ENCODE measurements at places on chromosomes 5 and 9.

DNA sequence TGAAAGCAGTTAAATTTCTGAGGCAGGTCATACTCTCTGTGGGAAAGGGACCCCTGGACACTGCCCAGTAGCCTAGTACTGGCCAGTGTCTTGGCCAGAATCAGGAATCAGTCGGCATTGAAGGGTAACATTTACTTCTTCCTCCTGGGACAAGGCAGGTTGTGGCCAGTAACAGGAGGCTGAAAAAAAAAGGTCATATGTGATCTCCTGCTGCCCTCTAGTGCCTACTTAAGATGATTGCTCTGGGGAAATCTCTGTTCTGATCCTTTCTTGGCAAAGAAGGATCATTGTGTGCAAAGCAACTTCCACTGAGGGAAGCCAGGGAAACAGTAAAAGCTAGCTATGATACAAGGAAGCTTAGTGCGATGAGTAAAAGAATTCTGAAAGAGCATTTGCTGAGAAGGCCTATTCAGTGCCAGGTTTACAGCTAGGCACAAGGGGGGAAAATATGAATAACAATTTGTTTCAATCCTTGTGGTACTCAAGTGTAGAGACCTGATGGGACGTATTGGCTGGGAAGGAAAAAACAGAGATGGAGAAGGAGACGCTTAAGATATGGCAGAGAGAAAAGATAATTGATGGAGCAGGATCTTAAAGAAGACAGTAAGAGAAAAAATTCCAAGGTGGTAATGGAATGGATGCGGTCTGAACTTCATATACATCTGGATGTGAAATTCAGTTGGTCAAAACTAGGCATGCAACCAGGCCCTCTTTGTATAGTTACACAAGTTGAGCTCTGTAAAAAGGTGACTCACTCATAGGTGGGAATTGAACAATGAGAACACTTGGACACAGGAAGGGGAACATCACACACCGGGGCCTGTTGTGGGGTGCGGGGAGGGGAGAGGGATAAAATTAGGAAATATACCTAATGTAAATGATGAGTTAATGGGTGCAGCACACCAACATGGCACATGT is 25.8 kb upstream of the TRIM32 start:
- no peak for DNase-seq

- no peak for DNase-seq
Observed at GRCh38 chr5:37166197-37166596, 83.0 kb downstream of the CPLANE1 start.

DNA sequence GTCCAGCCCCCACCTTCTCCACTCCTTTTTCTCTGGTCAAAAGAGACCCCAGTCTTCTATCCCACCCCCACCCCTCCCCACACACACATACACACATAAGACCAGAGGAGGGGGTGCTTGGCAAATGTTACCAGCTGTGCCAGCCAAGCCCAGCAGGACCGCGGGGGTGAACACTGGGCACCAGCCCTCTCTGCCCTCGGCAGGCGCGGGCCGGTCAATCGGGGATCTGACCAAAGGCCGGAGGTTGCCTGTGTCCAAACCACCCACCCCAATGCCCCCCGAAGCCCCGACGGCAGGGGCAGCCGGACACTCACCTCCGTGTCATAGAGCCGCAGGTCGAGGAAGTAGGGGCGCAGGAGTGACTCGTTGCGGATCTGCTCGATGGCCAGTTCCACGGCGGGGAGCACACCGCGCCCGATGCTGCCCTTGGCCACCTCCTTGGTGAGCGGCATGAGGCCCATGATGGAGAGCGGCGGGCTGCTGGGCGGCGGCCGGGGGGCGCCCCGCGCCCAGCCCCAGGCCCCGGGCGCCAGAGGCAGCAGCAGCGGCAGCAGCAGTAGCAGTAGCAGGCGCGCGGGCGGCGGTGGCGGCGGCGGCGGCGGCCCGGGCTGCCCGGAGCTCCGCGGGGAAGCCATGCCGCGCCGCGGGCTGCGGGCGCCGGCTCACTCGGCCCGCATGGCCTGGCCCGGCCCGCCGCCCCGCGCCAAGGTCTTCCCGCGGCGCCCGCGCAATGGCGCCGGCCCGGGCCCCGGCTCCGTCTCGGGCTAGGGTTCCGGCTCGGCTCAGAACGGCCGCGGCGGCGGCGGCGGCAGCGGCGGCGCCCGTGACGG is 417 bp downstream of the GABBR2 start:
- DNase-seq: no peak

GRCh38 chr9:132806306-132806705 is 71.8 kb downstream of the AK8 start:
- no peak for DNase-seq

- no peak for DNase-seq
Observed at GRCh38 chr5:146229222-146229621, 25.8 kb downstream of the RBM27 start.

DNA sequence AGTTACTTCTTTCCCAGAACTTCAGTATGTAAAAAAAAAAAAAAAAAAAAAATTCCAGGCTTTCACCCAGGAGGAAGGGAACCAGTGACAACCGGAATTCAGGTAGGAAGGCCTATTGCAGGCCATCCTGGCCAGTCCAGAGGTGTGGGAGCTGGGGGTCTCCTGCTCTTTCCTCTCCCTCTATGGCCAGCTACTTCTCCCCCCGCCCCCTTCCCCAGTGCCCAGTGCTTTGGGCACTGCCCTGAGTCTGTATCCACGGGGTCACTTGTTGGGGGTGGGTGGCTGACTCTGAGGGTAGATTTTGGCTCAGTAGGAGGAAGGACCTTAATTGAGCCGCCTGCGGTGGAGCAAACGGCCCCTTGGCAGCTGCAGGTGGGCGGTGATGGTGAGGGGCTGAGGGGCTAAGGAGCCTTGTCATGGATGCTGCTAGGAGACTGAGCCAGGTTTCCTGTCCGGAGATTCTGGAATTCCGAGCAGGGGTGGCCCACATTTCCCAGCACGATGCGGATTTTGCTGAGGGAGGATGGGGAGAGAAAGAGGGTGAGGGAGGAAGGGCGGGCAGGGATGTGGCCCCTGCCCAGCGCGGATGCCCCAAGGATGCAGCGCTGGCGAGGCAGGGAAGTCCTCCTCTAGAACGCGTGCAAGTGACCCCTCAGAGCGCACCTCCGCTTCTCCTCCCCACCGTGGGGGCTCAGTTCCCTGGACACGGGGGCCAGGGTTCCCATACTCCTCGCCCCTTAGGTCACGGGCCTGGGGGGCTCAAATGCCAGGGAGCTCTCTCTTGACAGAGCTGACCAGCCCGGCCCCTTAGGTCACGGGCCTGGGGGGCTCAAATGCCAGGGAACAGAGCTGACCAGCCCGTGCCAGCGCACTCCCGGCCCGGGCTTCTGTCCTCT is 1.2 kb upstream of the PHF2 start:
- no peak for DNase-seq

DNA sequence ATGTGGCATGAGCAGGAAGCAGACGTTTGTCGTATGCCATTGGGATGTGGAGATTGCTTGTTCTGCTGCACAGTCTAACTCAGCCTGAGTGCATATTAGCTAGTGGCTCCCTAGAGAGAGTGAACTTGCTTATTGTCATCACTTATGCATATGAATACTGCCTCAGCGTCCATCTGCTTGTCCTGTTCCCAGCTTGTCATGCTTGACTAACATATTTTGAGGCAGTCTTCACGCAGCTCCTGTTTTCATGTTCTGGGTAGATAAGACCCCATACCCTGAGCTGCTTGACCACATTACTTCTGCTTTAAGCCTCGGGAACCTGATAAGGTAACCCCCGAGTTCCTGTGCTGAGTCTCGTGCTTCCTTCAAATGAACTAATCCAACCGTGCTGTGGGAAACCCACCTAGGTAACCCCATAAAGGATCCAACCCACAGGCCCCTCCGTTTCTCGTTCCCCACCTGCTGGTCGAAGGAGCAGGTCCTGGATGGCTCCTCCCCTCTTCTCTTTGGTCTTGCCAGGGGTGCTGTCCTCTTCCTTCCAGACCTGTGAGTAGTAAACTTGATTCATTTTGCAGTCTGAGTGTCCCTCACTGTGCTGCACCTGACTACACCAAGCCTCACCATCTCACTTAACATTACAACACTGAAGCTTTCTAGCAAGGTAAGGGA is 25.0 kb downstream of the ANKRD33B start:
- DNase-seq: no peak

- DNase-seq: no peak
Observed at GRCh38 chr9:121299467-121300282, 31.7 kb downstream of the GSN start.

DNA sequence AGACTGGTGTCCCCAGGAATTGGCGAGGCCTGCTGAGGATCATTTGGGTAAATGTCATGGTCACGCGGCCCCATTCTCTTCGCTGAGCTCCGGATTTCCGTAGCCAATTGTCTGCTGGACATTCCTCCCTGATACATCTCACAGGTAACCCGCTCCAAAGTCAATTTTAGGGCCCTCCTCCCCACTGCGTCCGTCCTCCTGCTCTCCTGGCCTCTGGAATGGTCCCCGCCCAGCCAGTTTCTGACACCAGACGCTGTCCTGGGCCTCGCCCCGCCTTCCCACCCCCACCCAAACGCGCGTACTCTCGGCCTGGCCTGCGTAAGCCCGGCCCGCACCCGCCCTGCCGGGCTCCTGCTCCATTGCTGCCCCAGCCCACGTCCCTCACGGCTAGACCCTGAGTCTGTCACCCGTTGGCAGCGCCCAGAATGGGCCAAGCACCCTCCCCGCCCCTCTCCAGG is 202.0 kb downstream of the AUH start:
- no peak for DNase-seq

- DNase-seq: no peak
Observed at GRCh38 chr5:62115014-62115413, 191.0 kb upstream of the KIF2A start.

DNA sequence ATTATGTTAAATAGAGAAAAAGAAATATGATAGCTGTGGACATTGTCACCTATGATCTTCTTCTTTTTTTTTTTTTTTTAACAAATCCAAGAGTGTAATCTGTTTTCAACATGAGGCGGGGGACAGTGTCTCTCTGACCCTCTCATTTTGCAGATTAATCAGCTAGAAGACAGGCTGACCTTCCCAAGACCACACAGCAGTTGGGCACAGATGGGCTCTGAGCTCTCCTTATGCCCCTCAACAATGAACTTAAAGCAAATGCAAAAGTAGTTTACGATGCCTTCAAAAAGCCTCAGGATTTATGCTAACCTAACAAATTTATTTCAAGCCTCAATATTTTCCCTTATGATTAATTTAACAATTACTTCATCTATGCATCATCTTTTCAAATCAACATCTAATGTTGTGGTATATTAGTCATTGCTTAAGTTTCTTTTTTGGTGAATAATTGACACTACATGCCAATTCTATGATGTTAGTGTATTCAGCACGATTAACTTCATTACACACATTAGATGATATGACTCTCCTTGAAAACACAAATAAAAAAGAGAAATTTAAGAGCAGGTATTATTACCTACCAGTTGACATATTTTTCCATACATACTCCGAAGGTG is 7.4 kb downstream of the NFIL3 start:
- DNase-seq: no peak

DNA sequence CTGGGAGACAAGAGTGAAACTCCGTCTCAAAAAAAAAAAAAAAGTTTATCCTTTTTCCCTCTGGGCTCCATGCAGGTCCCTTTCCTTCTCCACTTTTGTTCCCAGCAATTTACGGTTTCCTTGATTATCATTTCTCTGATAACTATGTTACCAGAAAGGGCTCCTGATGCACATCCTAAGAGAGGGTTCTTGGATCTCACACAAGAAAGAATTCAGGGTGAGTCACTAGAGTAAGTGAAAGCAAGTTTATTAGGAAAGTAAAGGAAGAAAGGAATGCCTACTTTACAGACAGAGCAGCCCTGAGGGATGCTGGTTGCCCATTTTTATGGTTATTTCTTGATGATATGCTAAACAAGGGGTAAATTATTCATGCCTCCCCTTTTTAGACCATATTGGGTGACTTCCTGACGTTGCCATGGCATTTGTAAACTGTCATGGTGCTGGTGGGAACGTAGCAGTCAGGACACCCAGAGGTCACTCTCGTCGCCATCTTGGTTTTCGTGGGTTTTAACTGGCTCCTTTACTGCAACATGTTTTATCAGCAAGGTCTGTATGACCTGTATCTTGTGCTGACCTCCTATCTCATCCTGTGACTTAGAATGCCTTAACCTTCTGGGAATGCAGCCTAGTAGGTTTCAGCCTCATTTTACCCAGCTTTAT is 13.5 kb upstream of the MELK start:
- no peak for DNase-seq

GRCh38 chr5:758698-759053 is 25.9 kb downstream of the ZDHHC11B start:
- DNase-seq: no peak

- DNase-seq: no peak
Observed at GRCh38 chr5:86596476-86596875, 21.3 kb upstream of the COX7C start.

DNA sequence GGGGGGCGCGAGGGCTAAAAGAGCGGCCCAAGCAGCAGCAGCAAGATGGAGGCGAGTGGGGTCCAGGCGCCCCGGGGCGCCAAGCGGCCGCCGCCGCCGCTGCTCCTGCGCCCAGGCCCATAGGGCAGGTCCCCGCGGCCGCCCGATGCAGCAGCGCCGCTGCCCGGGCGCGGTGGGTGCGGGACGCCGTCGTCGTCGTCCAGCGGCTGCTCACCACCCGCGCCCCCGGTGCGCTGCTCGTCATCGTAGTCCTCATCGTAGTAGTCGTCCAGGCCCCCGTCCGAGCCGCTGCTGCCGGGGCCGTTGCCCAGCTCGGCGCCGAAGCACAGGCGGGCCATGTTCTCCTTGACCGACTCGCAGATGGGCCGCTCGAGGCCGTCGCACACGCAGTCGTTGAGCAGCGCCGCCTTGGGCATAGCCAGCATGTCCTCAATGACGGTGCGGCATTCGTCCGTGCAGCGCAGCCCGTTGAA is 1.5 kb downstream of the GAS1 start:
- DNase-seq: no peak

- no peak for DNase-seq
Observed at GRCh38 chr5:54713923-54714581, 196.5 kb downstream of the SNX18 start.

- DNase-seq: no peak
Observed at GRCh38 chr5:161167016-161167767, 315.2 kb upstream of the ATP10B start.

GRCh38 chr9:88224938-88225337 is 86.7 kb upstream of the SPATA31C2 start:
- DNase-seq: no peak

DNA sequence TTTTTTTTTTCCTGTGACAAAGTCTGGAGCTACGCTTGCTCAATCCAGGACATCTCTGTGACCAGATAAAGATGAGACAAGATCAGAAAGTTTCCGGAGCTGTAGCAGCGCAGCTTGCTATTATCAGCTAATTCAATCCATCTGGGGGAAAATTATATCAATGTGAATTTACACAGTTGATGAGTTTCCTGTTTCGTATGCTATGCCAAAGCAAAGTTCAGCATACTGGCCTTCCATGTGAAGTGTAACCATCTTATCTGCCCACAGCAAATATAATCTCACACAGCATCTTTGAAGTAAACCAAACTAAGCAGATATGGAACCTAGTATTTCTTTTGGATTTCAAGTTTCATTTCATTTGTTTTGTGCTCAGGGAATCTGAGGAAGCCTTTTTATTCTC is 1767.7 kb downstream of the EFNA5 start:
- DNase-seq: no peak

- no peak for DNase-seq
Observed at GRCh38 chr5:171495122-171495700, 75.8 kb downstream of the FGF18 start.

All from activated naive CD4-positive, alpha-beta T cell (primary cell).